ENCODE measurements at places on chromosomes 1 and 21.

- DNase-seq = no peak
Observed at GRCh38 chr21:43961382-43961909, 50.7 kb upstream of the TRAPPC10 start.

GRCh38 chr1:108862698-108863477 lies 6.0 kb upstream of the AKNAD1 start:
- DNase-seq = no peak

GRCh38 chr1:70528590-70529333 lies 117.7 kb downstream of the CTH start:
- no peak for DNase-seq

DNA sequence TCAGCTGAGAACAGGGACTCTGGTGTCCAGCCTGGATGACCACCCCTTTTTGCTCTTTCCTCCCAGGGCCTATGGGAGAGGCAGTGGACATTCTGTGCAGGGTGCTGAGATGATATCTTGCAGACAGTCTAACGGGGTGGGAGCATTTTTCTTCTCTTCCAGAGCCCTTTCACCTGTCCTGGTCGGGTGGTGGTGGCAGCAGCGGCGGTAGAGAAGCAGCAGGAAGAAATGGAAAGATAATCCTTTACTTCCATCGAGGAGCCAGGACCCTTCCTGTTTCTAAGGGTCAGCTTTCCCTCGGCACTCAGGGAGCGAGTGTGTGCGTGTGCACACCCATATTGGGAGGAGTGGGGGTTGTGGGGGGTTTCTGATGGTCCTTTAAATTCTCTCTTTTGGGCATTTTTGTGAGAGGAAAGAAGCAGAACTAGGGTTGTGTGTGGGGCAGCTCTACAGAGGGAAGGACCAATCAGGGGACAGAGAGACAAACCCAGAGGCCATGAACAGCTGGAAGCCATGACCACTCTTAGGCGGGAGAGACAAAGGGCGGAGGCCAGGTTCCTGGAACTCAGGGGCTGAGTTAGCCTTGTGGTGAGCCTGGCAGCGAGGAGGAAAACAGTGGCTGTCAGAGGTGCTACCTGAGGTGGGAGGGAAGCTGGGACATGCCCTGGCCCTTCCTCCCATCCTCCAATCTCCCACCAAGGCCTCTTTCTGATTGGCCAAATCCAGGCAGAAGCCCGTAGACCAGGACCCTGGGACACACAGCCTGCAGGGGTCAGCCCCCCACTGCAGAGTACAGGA lies 31.2 kb upstream of the CSF3R start:
- DNase-seq = no peak

DNA sequence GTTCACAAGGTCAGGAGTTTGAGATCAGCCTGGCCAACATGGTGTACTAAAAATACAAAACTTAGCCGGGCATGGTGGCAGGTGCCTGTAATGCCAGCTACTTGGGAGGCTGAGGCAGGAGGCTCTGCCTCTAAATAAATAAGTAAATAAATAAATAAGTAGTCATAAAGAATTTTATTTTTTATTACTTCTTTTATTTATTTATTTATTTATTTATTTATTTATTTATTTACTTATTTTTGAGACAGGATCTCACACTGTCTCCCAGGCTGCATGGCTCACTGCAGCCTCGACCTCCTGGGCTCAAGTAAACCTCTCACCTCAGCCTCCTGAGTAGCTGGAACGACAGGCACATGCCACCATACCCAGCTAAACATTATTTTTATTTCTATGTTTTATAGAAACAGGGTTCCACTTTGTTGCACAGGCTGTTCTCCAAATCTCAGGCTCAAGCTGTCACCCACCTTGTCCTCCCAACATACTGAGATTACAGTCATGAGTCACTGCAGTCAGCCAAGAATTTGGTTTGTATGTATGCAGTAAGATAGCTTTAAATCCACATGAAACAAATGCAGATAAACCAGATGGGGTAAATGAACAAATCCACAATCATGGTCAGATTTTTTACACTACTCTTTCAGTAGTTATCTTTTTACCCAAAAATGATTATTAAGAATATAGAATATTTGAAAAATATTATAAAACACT lies 523.3 kb upstream of the RGS18 start:
- no peak for DNase-seq

GRCh38 chr1:38152351-38153065 lies 105.9 kb upstream of the POU3F1 start:
- no peak for DNase-seq

GRCh38 chr1:116678732-116679090 lies 11.2 kb upstream of the IGSF3 start:
- DNase-seq = no peak

- no peak for DNase-seq
Observed at GRCh38 chr1:43238085-43238484, 31.7 kb upstream of the TMEM125 start.

- no peak for DNase-seq
Observed at GRCh38 chr1:221991221-221991620, 249.3 kb upstream of the DUSP10 start.

DNA sequence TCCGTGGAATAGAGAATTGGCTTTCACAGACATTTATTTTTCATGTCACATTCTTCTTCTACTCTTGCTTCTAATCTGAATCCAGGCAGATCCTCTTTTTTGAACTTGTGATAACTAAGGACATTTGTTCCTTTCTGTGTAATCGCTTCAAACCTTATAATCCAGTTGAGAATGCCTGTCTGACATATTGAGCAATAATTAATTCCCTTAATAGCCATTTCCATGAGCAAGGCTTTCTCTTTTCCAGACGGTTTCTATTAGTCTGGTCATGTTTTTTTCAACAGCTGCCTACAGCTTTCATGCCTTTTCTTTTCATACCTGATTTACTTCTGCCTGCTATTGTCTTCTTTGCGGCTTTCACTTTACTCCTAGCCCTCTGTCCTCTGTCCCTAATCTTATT lies 163.4 kb downstream of the CYYR1 start:
- no peak for DNase-seq

DNA sequence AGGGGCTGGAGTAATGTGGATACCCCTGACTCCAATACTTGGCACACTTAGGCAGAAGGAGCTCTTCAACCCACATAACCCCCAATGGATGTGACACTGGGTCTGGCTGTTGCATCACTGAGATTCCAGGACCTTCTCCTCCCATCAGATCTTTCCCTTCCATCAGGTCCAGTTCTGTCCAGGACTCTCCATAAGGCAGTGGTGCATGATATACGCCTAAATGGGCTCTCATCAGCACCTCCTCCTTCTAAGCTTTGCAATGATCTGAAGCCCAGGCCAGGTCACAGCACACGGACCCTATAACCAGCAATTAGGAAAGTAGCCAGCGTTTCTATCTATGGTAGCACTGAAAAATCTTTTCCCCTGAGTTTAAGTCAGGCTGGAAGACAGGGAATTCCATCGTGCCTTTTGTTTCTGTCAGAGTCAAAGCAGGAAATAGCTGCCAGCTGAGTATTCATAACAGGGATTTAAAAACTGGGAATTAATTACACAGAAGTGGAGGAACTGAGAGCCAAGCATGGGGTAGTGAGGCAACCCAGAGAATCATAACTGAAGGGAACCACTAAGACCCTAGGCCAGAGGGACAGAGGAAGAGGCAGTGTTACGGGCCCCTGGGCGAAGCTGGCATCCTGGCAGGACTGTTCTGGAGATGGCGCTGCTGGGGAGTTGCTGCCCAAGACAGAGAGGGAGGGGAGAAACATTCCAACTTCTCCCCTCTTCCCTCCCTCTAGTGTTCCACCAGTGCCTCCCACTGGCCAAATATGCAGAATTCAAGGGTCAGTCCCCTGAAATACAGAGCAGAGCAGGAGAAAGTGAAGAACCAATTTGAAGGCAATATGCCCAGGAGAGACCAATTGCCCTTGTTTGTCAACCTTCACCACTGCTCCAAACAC lies 37.5 kb upstream of the HOOK1 start:
- DNase-seq = no peak

GRCh38 chr1:51327386-51327785 lies 3.0 kb downstream of the TTC39A start:
- no peak for DNase-seq

DNA sequence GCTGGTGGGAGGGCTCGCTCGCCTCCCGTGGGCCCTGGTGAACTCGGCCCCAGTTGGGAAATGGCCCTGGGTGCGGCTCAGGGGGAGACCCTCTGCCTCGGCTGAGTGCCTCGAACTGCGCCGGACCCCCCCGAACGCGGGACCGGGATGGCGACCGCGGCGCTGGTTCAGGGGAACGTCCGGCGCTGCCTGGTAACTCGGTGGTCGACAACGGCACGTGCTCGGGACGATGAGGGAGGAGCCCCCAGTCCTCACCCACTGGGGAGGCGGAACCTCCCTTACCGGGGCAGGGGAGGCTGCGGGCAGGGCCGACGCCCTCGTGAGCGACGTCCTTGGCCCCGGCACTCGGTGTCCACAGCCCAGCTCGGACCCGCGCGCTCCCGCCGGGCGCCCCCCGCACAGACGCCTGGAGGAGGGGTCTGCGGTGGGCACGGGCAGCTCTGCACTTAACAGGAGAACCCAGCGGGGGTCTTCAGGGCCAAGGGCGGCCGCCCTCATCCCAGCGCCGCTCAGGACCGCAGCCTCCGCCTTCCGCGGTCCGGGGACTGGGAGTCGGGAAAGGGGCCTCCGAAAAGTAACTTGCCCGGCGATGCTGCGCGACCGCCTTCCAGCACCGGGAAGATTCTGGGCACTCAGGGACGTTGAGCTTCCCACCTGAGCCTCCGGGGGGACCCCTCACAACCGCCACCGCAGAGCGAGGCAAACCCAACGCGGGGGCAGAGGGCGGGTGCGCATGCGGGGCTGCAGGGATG lies 1.7 kb downstream of the HES4 start:
- no peak for DNase-seq

GRCh38 chr1:47703156-47703825 lies 265.4 kb downstream of the FOXD2 start:
- no peak for DNase-seq

DNA sequence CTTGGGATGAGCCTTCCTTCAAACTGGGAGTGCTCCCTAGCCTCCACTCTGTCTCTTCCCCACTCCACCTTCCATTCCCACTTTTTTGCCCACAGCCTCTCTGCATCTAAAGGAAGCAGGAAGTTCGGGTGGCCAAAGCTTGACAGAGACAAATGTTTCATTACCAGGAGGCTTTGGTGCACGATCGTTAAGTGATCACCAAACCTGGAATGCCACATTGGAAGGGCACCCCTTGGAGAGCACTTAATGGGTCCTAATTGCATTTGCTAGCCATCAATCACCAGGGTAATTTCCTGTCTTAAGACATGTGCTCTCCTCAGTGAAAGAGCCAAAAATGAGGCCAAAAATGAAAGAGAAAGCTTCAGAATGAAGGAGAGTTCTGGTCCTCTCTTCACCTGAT lies 206.5 kb downstream of the TNR start:
- DNase-seq = no peak

GRCh38 chr21:33824156-33824941 lies 91.3 kb downstream of the ATP5PO start:
- DNase-seq = no peak

DNA sequence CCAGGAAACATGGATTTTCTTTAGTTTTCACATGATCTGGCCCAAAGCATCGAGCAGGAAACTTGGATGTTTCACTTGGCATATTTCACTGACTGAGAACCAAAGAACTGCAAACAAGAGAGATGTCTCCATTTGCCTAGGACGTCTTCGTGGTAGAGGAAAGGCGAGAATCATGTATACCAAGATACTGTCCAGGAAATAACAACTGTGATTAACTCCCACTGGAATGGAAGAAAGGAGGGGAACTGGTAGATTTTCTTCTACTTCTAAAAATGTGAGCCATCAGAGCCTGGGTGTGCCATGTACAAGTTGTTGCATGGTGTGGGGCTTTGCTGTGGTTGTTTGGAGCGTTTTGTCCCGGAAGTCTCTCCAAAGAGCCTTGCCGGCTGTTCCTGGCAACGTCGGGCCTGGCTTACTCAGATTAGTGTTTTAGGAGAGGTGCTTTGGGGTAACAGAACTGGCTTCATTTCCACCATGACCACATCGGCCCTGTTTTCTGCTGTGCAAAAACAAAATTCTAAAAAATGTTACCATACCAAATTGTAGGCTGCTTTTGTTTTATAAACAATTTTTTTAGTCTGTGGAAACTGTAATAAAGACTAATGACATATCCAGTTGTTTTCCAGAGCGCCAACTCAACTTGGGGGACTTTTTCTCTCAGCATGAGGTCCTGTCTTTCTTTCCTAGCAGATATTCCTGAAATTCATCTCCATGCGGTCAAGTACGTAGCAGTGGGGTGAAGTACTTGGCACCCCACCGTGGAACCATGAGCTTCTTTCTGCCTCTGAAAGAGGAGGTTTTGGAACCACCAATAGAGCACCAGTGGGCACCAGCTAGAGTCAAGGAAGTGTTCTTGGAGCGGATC lies 118.3 kb downstream of the TM2D1 start:
- no peak for DNase-seq

DNA sequence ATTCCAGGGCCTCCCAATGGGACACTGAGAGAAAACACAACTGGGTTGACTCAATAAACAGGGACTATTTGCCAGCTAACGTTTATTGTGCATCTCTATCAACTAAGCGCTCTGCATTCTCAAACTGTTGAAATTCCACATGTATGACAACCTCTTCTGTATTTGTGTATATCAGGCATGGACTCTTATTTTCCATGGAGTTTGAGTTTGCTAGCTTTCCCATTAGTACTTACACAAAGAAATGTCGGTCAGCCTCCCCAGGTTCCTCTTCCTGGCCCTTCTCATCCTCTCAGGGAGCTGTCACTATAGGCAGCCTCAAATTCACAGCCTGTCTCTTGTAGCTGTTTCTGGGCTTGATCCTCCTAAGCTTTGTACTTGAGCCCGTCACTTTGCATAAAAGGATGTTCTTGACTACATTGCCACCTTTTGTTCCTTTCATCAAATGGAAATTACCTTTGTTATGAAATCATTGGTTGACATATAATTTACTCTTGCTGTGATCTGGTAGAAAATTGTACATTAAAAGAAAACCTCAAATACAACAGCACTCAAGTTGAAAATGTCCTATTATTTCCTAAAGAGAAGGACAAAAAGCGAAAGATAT lies 60.0 kb upstream of the NTPCR start:
- DNase-seq = no peak

GRCh38 chr1:37477946-37478345 lies 3.6 kb downstream of the ZC3H12A start:
- DNase-seq = no peak

- no peak for DNase-seq
Observed at GRCh38 chr1:147815503-147815902, 55.1 kb upstream of the GJA5 start.

DNA sequence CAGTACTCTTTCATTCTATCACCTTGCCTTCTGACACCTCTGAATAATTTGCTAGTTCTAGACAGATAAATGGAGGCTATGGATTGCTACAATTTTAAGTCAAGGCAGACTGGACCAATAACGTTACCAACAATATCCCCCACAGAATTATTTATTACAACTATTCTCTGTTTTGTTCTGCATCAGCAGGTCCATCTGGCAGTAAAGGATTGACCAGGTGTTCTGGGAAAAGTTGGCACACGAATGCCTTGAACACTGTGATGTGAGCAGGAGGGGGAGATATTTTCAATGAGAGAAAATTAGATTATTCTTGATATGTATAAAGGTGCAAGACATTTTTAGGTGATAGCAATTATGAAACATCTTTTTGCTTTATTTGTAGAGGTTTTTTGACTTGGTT lies 718.8 kb upstream of the TMPRSS15 start:
- DNase-seq = no peak
